Activated gamma-delta T cell treated with Interleukin-2 at 50 U/mL for 16 hours (primary cell): ENCODE measurements at places on chromosomes 6 and 20.

GRCh38 chr6:40845553-40845952 is 193.5 kb downstream of the UNC5CL start:
- no peak for DNase-seq

DNA sequence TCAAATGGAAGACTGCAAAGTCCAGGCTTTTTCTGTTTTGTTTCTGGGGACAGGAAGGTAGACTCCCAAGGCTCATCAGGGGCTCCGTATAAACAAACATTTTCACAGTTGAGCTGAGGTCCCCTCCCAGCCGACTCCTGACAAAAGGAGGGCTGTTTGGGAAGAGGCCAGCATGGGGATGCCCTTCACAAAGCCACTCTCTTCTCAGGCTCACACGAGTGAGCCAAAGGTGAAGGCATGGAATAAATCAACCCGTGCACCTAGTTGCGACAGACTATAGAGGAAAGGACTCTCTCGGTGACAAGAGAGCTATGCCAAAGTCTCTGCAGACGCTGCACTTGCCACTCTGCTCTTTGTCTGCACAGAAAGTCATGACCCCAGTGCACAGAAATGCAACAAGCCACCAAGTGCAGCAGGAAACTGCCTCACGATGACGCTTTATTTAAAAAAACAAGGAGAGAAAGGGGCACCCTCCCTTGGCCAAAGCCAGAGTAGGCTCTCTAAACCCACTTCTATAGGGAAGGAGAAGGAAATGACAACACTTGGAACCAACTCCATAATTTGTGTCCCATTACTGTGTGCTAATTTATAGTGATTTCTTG is 21.0 kb downstream of the JAG1 start:
- DNase-seq: no peak

GRCh38 chr6:119147101-119148053 is 68.9 kb upstream of the FAM184A start:
- DNase-seq: no peak

GRCh38 chr20:62395311-62396242 is 8.7 kb downstream of the RPS21 start:
- DNase-seq: no peak

DNA sequence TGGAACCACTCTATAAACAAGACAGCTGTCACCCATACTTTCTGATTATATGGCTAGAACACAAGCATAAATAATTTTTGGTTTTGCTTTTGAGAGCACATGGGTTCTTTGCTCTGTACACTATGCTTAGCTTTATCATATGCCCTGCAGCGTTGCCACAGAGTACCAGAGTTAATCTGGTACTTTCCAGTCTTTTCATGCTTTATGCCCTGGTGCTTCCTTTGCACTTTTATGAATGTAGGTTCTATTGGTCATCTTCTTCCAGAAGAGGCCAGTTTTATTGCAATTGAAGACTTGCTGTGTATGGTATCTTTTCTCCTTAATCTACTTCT is 20.8 kb downstream of the SHLD1 start:
- DNase-seq: no peak

GRCh38 chr6:92849636-92850035 is 569.7 kb downstream of the EPHA7 start:
- DNase-seq: no peak
